ENCODE measurements at places on chromosomes 6 and 20.

- DNase-seq, result no peak
Measured at GRCh38 chr6:52176550-52176949, 9.6 kb upstream of the IL17A start.

DNA sequence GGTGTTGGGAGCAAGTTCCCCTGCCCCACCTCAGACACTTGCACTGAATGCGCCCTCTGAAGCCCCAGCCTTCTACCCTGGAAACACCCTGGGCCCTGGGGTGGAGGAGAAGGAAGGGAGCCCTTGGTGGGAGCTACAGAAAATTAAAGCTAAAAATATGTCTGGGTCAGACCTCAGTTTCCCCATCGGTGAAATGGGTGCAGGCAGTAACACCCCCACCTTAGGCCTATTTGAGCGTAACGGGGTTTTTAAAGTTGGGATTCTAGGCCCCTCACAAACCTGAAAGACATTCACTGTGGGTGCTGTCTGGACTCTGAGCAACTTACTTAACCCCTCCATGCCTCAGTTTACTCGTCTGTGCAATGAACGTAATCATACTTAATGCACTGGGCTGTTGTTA lies 19.3 kb upstream of the CDH22 start:
- DNase-seq, result no peak

DNA sequence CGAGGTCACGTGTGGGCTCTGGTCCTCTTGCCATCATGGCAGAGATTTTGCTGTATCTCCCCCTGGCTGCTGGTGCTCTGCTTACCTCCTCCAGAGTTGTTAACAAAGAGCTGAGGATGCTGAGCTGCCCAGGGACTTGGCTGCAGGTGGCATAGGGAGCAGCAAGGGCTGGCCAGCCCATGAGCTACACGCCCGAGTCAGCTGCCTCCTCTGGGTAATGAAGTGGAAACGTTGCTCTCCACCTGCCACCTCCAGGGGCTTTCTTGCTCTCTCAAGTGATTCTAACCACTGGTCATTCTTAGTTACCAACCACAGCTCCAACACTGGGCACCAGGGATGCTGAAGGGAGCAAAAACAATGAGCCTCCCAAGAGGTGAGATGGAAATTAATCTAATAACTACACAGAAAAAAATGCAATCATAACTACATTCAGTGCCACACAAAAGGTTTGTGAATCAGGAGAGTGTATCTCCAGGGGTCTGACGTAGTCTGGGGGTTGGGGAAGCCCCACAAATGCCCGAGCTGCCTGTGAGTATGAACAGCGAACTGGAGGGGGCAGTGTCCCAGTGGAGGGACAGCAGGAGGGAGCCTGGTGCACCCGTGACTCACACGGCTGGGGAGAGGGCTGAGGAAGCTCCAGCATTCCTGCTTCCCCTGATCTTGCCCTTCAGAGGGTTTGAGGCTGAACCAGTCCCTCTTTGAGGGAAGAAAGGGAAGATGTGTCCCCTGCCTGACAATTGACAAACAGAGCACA lies 78.7 kb downstream of the CDH26 start:
- DNase-seq, result no peak

DNA sequence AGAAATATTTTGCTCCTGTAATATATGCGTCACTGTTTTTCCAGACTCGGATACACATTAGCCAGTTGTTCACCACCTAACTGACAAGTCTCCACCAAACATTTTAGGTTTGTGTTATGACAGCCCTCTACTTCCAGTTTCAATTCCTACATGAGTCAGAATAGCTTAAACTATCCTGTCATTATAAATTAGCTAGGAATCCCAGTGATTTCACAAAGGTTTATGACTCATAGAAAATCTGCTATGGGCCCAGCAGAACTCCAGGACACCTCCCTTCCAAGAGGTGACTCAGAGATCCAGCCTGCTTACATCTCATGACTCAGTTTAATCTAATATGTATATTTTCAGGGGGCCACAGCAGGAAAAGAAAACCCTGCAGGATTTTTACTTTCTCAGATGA lies 17.4 kb upstream of the PLCB4 start:
- no peak for DNase-seq

- no peak for DNase-seq
Measured at GRCh38 chr6:150979826-150980350, 114.4 kb downstream of the MTHFD1L start.

- DNase-seq, result peak; percentile 10
Measured at GRCh38 chr6:101226677-101227135, 166.8 kb upstream of the GRIK2 start.

- no peak for DNase-seq
Measured at GRCh38 chr6:81063891-81064290, 688.6 kb downstream of the TENT5A start.

DNA sequence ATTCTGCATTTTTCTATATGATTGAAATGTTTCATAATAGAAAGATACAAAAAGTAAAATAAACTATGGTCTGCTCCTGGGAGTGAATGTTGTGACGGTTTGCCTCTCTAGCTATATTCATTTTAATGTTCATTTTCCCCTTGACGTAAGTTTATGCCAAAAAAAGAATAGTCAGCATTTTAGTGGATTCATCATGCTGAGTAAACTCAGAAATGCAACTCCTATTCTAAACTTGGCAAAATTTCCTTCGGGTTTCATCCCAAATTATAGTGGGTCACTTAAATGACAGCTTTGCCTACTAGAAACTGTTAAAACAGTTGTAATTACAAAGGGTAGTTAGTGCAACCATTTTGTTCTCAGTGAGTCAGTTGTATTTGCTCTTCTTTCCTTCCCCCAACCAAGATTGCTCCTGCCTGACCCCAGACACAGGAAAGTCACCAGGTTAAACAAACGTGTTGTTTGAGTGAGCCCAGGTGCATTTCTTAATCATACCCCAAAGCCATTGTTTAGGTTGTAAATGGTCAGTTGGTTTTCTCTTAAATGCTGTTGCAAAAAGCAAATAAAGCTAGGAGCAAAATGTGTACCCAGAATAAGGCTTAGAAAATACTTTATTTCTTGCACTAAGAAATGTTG lies 482.3 kb upstream of the SOX4 start:
- DNase-seq, result no peak

- DNase-seq, result no peak
Measured at GRCh38 chr6:70673601-70674000, 5.9 kb downstream of the SMAP1 start.

GRCh38 chr20:4925842-4926530 lies 75.3 kb downstream of the SLC23A2 start:
- DNase-seq, result no peak

- DNase-seq, result no peak
Measured at GRCh38 chr20:1321654-1321939, 7.3 kb downstream of the SDCBP2 start.

- no peak for DNase-seq
Measured at GRCh38 chr20:14378326-14378725, 40.9 kb upstream of the FLRT3 start.

DNA sequence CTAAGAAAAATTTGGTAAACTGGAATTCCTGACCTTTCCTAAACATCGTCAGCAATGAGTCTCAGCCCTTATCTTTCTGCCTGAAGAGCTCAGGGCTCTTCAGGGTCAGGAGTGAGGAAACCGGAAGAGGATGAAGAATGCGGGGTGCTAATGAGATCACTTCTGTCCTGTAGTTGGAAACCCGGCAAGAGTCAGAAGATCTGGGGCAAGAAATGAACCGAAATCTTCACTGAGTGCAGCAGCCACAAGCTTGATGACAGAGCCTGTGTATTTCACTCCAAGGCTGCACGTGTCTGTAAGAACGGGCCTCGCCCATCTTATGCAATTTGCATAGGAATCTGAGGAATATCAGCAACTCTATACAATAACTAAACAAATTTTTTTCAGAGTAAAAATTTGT lies 60.4 kb upstream of the QKI start:
- DNase-seq, result no peak
